NCI-H446 (cell line): ENCODE measurements at places on chromosomes 11 and 22.

DNA sequence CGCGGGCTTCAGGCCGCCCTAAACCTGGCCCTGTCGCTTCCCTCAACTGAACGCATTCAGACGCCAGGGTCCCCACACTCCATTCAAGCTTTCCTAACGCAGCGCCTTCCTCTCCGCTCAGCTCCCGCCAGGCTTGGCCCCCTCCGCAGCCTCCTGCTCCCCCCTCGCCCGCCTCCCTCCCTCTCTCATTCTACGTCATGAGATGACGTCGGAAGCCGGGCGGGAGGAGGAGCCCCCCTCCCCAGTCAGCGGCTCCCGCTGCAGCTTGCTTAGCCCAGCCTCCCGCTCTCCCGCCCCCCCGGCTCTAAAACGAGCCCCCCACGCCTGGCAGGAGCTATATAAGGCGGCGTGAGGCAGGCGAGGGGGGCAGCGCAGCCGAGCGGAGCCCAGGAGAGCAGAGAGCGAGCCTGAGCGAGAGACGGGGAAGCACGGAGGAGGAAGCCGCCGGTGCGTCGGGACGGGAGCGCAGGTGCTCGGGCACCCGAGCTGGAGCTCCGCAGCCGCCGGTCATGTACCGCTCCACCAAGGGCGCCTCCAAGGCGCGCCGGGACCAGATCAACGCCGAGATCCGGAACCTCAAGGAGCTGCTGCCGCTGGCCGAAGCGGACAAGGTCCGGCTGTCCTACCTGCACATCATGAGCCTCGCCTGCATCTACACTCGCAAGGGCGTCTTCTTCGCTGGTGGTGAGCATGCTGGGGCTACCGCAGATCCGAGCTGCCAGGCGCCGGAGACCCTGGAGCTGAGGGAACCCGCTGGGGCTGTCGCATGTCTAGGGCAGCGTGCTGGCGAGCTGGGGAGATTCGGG, at the start of gene NPAS4:
NPAS4 (plus strand) TSS at position 365 of the 806 bp plus-strand sequence; CDS start at position 510, 145 bp downstream.
- DNase-seq = no peak

GRCh38 chr11:134612140-134613030, 200.3 kb upstream of the B3GAT1 start:
- DNase-seq = no peak

GRCh38 chr11:12691473-12691872, 17.3 kb downstream of the TEAD1 start:
- DNase-seq = peak; percentile 15

- DNase-seq = no peak
These were observed 109.8 kb downstream of the BCR start for GRCh38 chr22:23289851-23290724.

DNA sequence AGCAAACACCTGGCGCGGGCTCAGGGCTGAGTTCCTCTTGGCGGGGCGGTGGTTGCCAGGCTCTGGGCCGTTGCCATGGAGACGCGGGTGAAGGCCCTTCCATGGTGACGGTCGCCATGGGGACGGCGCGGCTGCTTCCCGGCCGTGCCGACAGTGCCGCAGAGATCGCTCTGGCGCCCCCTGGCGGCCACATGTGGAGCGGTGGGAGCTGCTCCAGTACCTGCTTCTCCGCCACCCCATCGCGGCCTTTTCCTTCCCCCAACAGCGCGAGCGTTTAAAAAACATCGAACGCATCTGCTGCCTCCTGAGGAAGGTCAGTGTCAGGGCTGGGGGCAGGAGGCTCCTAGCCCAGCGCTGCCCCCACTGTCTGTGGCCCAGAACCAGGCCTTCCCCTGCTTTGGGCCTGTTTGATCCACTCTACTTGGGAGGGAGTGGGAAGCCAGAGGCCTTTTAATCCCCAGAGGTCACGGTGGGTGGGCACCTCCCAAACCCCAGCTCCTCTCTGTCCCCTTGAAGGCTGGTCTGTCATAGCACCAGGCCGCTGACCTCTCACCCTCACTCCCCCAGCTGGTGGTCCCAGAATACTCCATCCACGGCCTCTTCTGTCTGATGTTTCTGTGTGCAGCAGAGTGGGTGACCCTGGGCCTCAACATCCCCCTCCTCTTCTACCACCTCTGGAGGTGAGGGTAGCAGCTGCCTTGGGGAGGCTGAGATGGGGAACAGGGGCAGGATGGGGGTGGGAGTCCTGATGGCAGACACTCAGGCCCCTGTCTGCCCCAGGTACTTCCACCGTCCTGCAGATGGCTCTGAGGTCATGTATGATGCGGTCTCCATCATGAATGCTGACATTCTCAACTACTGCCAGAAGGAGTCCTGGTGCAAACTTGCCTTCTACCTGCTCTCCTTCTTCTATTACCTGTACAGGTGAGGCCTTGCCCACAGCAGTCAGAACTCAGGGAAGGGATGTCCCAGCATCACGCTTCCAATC, 4.8 kb downstream of the CNIH2 start:
- peak; percentile 99 for DNase-seq

GRCh38 chr22:25027959-25028840, 75.7 kb downstream of the KIAA1671 start:
- no peak for DNase-seq
